Esophagus squamous epithelium (tissue), 5 donors: ENCODE measurements at places on chromosomes 7 and 10.
A peak's percentile ranks its signal among the peaks of the same experiment; 100 is the strongest.

DNA sequence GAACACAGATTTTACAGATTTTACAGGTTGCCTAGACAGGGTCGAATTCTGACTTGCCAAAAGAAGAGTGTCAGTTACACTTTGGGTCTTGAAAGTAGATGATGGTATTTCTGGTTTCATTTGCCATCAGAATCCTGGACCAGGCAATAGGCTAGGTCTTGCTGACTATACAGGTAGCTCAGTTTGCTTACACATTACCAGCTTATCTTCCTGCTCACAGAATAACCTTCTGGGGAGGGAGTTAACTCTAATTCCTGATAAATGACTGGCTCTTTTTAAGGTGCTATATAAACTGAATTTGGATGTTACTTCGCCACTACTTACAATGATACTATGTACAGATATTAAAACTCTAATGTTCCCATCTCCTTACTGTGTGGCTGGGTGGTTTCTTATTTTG, 39.8 kb downstream of the GBF1 start:
- peaks cover 28% of the 10 kb centered on the region for H3K4me1 ChIP-seq
- H3K36me3 ChIP-seq, result no peaks in the 10 kb centered on the region
- DNase-seq, result no peak
- H3K27me3 ChIP-seq, result no peaks in the 10 kb centered on the region

GRCh38 chr10:131055437-131055836, 256.1 kb downstream of the TCERG1L start:
- no peak overlapping the region for H3K4me3 ChIP-seq
- DNase-seq, result no peak
- H3K36me3 ChIP-seq, result no peaks in the 10 kb centered on the region
- H3K4me1 ChIP-seq, result no peaks in the 10 kb centered on the region

DNA sequence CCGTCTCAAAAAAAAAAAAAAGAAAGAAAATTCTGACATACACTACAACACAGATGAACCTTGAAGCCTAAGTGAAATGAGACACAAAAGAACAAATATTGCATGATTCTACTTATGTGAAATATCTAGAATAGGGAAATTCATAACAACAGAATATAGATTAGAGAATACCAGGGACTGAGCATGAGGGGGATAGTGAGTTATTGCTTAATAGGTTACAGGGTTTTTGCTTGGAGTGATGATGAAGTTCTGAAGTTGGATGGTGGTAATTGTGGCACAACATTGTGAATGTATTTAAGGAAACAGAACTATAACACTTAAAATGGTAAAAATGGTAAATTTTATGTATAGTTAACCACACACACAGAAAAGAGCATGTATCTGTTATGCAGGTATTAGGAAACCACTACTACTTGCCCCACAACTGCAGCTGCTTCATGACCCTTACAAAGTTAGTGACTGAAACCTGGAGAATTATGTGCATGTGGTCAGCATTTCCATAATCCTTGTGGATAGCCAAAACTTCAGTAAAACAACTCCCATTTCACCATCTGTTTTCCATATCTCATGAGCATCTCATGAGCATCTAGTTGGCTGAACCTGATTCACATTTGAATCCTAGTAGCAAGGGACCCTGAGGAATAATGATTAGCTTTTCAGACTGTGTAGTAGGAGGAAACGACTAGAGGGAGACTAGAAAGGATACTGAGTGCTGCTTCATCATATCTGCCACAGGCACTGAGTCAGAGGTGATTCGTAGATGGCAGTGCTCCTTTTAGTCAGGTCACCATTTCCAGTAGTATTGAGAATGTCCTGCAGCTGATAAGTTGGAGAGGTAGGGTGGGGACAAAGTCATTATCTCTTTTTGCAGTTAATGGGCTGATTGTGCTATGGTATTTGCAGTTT, 26.3 kb downstream of the SAMD8 start:
- no peak overlapping the region for H3K4me3 ChIP-seq

GRCh38 chr10:68330852-68331454, 911 bp upstream of the HNRNPH3 start:
- no peak for DNase-seq
- H3K27me3 ChIP-seq, result no peaks in the 10 kb centered on the region
- H3K4me3 ChIP-seq, result peak overlapping the region; percentile 75
- peaks cover 36% of the 10 kb centered on the region for H3K4me1 ChIP-seq
- H3K27ac ChIP-seq, result peak overlapping the region; percentile 98

DNA sequence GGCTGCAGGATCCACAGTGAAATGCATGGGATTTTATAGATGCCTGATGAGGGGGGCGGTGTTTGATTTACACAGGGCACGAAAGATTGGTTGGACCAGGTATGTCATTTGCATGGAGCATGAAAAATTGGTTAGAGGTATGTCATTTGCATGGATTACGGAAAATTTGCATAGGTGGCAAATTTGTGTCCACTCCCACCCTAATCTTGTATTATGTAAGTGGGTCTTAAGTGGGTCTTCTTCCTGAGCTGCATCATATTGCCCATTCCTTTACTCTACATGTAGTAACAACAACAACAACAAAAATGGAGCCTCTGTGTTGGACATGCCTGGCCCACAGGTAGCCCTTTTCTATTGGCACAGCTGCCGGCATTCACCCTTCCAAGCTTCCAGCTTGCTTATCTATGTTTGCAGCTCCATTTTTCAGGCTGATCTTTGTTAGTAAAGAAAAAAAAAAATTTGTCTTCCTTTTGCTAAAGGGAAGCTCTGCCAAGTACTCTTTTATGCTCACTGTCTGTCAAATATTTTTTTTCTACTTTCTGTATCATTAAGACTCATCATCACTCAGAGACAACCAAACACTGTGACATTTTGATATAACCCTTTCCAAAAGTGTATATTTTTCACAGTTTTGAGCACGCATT, 10.3 kb upstream of the ZNF273 start:
- no peak for DNase-seq
- no peak overlapping the region for H3K4me3 ChIP-seq
- peak overlapping the region; percentile 89 for H3K27ac ChIP-seq
- H3K36me3 ChIP-seq, result peaks cover 23% of the 10 kb centered on the region
- peaks cover 12% of the 10 kb centered on the region for H3K27me3 ChIP-seq

DNA sequence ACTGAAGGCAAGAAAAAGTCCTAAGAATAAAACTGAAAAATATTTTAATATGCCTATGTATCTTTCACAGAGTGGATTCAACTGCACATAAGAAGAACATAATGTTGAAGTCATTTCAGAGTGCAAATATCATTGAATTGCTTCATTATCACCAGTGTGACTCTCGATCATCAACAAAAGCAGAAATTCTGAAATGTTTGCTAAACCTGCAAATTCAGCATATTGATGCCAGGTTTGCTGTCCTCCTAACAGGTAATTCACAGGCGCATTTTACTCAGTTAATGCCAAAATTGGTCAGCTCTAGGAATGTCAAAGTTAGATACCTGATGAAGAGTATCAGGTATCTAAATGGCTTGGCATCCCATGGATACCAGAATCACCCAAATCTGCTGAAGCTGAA, 52.0 kb downstream of the GDI2 start:
- H3K27me3 ChIP-seq, result no peaks in the 10 kb centered on the region
- peaks cover 100% of the 10 kb centered on the region for H3K36me3 ChIP-seq
- no peak for DNase-seq
- no peak overlapping the region for H3K27ac ChIP-seq

DNA sequence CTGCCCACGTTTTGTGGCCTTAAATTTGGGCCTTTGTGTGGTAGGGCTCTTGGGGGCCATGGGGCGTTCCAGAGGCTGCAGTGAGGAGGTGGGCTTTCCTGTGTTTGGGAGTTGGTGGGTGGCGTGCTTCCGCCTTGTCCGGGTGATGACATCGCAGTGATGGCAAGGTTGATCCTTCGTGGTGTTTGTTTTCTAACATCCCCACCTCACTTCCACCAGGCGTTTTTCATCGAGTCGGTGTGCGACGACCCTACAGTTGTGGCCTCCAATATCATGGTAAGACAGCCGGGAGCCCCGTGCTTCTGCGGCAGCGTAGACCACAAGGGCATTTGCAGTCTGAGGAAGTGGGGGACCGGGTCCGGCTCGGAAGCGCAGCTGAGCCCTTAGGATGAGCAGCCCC, 14.2 kb downstream of the PFKFB3 start:
- H3K27ac ChIP-seq, result no peak overlapping the region
- H3K4me3 ChIP-seq, result no peak overlapping the region
- DNase-seq, result no peak
- H3K4me1 ChIP-seq, result peaks cover 46% of the 10 kb centered on the region
- no peaks in the 10 kb centered on the region for H3K27me3 ChIP-seq

DNA sequence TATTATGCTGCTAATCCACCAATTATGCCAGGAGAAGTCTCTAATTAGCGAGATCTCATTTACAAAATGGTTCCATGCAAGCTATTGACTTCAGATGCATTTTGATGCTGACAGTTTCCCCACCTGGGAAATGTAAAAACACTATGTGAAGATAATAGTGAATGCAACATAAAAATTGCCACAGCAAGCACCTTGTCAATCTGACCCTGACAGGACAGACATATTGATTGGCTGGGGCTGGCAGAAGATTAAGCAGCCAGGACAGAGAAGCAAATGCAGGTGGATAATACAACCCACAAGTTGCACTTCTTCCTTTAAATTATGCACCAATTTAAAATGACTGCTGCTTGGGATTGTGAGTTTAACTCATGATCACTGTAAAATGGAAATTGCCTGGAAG, 642.8 kb upstream of the POT1 start:
- H3K4me3 ChIP-seq, result no peak overlapping the region
- H3K36me3 ChIP-seq, result no peaks in the 10 kb centered on the region

- no peaks in the 10 kb centered on the region for H3K36me3 ChIP-seq
- no peak for DNase-seq
- H3K27me3 ChIP-seq, result peaks cover 15% of the 10 kb centered on the region
- H3K27ac ChIP-seq, result no peak within 1 kb of the TSS
- H3K4me3 ChIP-seq, result peak within 1 kb of the TSS; percentile 60
Observed at GRCh38 chr7:128910569-128910945, at the start of gene KCP. Gene KCP, minus strand, starts transcription at chr7:128910709. Its CDS starts 33 bp downstream, at chr7:128910676.

GRCh38 chr7:132575419-132575981, 770 bp downstream of the PLXNA4 start:
- peak overlapping the region; percentile 74 for H3K27ac ChIP-seq
- DNase-seq, result no peak
- H3K4me1 ChIP-seq, result no peaks in the 10 kb centered on the region
- peaks cover 8% of the 10 kb centered on the region for H3K27me3 ChIP-seq
- no peaks in the 10 kb centered on the region for H3K36me3 ChIP-seq

DNA sequence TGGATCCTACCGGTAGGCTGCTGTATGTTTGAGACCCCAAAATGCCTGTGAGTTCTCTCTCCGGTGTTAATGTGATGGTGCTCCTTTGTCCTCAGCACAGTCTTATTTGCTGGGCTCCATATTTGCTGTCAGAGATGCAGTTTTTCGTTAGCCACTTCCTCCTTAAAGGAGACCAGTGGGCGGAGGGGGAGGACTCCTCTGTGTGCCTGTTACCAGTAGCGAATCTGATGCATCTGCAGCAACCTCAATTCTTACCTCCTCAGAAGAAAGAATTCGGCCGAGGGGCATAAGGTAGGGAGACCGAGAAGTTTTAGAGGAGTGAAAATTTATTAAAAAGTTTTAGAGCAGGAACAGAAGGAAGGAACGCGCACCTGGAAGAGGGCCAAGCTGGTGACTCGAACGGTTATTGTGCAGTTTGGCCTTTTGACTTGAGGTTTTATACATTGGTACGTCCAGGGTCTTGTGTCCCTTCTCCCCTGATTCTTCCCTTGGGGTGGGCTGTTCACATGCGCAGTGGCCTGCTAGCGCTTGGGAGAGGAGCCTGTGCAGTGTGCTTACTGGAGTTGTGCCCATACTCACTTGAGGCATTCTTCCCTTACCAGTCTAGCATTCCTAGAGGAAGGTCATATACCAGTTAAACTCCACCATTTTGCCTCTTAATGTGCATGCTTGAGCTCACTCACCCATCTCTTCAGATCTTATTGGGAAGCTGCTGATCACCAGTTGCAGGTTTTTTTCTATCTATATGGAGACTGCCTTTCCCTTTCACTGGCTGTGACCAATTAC, 49.5 kb downstream of the GNAI1 start:
- no peak overlapping the region for H3K27ac ChIP-seq
- peaks cover 42% of the 10 kb centered on the region for H3K4me1 ChIP-seq
- no peak for DNase-seq
- no peak overlapping the region for H3K4me3 ChIP-seq
- no peaks in the 10 kb centered on the region for H3K27me3 ChIP-seq
